ENCODE measurements at places on chromosomes 11 and 22. TPM values are rescaled to one million over a fixed set of nuclear protein-coding genes. Genes with fewer than 3 reads are reported as not detected.

Gene ZBED4
- 9.0 TPM for total RNA-seq

Gene TIGD3
- total RNA-seq = 0.16 TPM

Gene ZW10
- 10.2 TPM for total RNA-seq

Gene BTBD18
- total RNA-seq = not detected

Data from esophagus mucosa (tissue), 1 donor.